Inflammatory macrophage treated with lipopolysaccharide for 1 hour (primary cell): ENCODE measurements at places on chromosomes 3 and 15.

- no peak for DNase-seq
Measured at GRCh38 chr3:195582947-195583346, 793 bp downstream of the APOD start.

- no peak for DNase-seq
Measured at GRCh38 chr15:92821491-92822116, 78.5 kb upstream of the CHD2 start.

DNA sequence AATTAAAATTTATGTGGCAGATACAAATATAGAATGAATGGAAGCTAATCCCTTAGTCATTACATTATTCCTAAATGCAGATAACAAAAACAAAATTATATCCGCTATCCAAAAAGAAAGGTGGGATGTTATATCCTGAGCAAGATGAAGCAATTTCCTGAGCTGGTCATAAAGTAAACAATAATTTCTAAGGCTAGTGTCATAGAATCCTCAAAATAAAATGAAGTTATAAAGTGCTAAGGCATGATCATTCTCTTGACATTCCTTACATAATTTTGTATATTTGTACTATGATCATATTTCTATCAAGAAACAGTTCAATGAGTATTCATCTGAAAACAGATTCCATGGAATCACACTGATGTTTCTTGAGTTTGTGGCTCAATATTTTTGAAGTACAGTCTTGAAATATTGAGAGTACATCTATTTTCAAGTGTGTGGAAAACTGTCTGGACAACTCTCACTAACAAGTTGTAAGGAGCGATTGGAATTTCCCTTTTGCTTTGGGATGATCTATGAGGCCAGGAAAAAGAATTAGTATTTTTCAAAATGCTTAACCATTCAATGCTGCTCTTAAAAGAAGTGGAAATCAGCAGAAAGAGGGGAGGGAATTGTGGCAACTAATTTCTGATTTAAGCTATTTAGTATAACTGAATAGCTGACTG, 92.4 kb downstream of the ABI3BP start:
- no peak for DNase-seq

GRCh38 chr15:98213346-98213979, 253.0 kb downstream of the ARRDC4 start:
- DNase-seq, result no peak

GRCh38 chr3:50830451-50830850, 155.7 kb downstream of the DOCK3 start:
- no peak for DNase-seq

DNA sequence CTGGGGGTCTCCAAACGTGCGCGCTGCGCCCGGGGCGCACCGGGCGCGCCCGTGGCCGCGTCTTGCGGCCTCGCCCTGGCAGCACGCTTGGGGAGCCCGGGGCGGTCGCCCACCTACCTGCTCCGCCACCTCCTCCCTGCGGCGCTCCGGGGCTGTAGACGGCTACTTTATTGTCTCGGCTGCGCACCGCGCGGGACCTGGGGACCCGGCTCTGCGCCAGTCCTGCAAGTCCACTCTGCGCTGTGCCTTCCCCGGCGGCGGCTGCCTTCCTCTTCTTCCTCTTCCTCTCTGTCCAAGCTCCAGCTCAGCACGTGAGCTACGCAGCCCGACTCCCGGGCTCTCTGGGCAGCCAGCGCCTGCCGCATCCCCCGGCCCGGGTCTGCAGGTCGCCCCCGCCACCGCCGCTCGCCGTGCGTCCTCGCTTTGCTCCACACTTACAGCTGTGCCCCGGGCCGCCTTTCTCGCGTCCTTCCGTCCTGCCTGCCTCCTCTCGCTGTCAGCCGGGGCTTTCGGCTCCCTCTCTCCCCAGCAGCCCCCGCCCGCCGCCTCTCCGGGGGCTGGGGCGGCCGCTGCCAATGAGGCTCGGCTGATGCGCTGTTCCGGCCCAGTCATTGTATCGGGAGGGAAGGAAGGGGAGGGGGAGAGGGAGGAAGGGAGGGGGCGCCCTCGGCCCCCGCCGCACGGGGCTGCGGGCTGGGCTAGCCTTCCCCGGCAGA, 156.4 kb upstream of the FRMD4B start:
- peak; percentile 62 for DNase-seq

- DNase-seq, result no peak
Measured at GRCh38 chr3:190577225-190577624, 63.3 kb downstream of the IL1RAP start.

DNA sequence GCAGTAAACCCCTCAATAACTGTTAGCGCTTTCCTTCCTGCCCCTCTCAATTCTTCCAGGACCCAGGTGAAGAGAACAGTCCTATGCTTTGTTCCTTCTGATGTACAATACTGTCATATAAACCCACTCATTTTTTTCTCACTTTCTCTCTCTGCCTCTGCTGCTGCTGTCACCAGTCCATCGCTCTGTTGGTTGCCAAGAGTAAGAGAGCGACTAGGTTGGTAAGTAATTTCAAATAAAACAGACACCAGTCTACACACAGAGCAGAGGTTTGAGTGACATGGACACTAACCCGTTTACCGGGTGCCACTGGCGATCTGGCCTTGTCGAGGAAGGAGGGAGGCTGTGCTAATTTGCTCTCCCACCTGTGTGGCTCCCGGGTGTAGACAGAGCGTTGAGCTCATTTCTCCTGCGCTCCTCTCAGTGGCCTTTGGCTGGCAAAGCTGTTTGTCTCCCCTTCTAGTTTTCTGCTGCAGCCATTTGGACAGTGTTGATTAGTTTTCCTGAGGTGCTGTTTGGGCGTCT, 215.4 kb downstream of the THSD4 start:
- DNase-seq, result no peak

GRCh38 chr3:139933766-139934165, 1.2 kb upstream of the CLSTN2 start:
- no peak for DNase-seq

DNA sequence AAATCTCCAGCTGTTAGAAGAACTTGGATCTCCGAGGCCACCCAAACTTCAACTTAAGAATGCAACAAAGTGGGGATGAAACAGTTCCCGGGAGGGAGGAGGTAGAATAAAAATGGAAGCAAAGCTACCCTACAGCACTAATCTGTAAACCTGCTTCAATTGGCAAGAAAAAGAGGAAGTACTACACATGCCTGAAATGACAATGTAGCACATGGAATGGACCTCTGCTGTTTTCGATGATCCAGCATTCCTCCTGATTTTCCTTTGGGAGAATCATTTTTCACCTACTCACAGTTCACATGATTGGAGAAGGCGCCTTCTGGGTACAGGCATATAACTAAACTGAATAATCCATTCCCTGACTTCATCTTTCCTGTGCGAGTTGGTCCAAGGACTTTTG, 1081.5 kb downstream of the FHIT start:
- DNase-seq, result no peak

DNA sequence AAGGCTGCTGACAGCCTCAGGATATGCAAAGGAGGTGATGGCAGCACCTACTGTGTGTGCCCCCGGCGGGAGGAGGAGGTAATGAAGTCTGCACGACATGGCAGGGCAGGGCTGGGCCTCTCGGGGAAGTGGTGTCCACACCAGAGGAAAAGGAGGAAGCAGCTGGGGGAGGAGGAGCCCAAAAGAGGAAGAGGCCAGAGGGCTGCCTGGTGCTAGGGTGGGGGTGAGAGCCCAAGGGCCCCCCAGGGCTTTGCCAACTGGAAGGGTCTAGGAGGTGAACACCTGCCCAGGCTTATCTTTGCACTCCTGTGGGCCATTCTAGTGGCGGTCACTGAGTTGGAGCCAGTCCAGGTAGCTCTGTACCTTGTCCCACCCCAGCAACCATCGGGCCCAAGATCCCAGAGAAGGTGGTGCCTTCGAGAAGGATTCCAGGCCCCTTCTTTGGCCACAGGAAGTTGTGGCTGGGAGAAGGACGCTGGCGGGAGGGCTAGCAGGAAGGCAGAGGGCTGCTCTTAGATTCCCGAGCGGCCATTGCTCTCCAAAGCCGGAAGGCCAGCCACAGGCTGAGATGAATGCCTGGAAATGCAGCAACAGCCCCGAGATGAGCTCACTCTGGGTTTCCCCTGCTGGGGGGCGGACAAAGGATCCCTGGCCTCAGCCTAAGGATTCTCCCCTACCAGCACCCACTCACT, 7.0 kb downstream of the GNAI2 start:
- peak; percentile 95 for DNase-seq

GRCh38 chr3:119550192-119550910, 9.1 kb downstream of the CD80 start:
- DNase-seq, result peak; percentile 27

GRCh38 chr3:183252973-183253527, at the start of gene B3GNT5:
Gene B3GNT5 (plus strand): TSS chr3:183253253. CDS start chr3:183269799, 16,546 bp downstream.
- peak; percentile 58 for DNase-seq

DNA sequence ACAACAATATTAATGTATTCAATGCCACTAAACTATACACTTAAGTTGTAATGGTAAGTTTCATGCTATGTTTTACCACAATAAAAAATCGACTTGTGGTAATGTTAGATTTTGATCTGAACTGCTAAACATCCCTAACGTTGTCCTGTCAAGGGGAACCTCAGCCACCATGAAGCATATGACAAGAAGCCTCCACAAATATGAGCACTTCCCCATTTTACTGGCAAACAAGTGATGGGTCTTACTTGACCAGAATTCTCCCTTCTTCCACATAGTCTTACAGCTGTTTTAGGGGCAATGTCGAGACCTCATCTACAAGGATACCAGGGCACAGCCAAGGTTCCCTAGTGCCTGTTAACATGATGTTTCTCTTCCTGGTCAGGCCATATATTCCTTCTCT, 124.2 kb upstream of the ABI3BP start:
- no peak for DNase-seq

DNA sequence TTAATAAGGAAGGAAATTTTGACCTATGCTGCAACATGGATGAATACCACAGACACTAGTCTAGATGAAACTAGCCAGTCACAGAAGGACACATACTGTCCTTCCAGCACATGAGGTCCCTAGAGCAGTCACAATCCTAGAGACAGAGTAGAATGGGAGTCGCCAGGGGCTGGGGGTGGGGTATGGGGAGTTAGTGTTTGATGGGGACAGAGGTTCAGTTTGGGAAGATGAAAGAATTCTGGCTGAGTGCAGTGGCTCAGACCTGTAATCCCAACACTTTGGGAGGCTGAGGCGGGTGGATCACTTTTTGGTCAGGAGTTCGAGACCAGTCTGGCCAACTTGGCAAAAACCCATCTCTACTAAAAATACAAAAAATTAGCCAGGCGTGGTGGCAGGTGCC, 99.2 kb downstream of the TPRA1 start:
- DNase-seq, result no peak

- DNase-seq, result peak; percentile 8
Measured at GRCh38 chr3:184085389-184085852, 11.4 kb upstream of the HTR3E start.

- peak; percentile 20 for DNase-seq
Measured at GRCh38 chr3:37862219-37862902, 681 bp downstream of the CTDSPL start.

DNA sequence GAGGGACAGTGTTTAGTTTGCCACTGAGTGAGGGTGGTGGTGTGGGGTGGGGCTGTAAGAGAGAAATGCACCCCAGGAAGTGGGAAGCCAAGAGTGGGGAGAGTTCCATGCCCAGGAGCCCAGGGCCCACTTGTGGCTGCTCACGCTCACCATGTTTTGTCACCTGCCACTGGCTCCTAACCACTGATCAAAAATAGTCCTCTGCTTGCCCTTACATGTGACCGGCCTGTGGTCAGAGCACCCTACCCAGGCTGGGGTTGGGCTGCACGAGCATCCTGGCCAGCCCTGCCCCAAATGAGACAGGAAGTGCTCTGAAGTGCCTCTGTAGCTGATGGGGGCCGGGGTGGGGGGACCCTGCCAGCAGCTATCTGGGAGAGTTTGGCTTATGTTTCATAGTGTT, 216.3 kb downstream of the RPLP1 start:
- DNase-seq, result no peak

DNA sequence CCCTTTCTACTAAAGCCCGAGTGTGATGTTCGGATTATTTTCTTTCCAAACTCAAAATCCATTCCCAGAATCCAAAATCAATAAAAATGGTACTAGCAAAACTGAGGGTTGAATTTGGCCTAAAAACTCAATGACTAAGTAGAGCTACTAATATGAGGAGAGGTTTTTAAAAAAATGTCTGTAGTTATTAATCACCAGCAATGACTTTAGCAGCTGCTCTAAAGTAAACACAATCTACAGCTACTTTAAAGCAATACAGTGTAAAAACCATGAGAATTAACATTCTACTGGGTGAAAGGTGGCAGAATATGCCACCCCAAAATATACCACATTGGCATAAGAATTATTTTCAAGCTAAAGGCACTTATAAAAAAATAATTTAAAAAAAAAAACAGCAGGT, 23.5 kb downstream of the FHIT start:
- no peak for DNase-seq

GRCh38 chr3:190455828-190456227, 6.1 kb upstream of the TMEM207 start:
- no peak for DNase-seq

DNA sequence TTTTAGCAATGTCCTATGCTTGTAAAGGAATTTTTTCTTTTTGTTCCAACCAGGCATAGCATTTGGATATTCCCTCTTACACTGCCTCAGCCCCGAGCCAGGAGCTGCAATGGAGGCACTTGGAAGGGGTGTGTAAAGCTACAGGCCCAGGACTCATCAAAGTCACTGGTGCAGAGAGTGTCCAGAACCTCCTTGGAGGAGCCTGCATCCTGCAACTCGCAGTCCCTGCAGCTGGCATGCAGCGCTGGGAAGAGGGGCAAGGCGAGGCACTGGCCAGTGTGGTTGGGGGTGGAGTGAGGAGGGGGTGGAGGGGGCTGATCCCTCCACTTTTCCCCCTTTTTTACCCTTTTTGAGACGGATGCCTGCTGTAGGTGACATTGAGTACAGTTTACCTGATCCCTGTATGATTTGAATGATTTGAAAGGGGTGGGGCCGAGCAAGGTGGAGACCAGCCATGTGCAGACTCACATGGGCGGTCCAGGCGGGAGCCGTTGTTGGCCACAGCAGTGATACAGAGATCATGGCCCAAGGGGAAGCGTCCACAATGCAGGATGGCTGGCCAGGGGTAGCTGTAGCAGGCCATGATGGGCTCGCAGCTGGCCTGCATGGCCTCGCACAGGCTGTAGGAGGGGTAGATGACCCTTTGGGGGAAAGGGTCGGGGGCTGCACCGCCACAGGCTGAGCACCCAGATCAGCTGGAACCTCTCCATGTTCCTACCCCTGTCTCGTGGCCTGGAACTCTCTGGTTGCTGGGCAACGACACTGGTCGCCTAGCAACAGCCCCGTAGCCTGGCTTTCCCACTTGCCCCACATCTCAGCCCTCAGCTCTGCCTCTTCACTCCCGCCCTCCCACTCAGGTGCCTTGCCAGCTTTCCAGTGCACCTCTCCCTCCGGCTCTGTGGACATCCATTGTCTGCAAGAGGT, 7.9 kb downstream of the P4HTM start:
- no peak for DNase-seq

- no peak for DNase-seq
Measured at GRCh38 chr15:35256551-35256950, 171.5 kb upstream of the NANOGP8 start.

GRCh38 chr3:107705046-107705445, 182.3 kb downstream of the BBX start:
- no peak for DNase-seq

- peak; percentile 23 for DNase-seq
Measured at GRCh38 chr3:139353920-139354556, 10.2 kb downstream of the MRPS22 start.

DNA sequence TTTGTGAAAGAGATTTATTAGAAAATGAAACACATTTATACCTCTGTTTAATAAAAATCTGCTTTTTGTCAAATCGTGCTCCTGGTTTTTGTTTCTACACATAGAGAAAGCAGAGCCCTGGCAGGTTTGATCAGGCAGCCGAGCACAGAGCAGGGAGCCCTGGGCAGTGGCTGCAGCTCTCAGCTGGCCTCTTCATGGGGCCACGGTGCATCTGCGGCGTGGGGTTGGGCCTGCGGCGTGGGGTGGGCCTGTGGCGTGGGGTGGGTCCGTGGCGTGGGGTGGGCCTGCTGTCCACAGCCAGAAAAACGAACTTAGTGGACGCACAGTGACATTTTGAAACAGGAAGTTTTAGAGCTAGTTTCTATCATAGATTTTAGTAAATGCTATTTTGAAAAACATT, 10.6 kb downstream of the GOLGA6L2 start:
- no peak for DNase-seq
